IPS DF 6.9 (cell line): ENCODE measurements at places on chromosomes 4 and X.

DNA sequence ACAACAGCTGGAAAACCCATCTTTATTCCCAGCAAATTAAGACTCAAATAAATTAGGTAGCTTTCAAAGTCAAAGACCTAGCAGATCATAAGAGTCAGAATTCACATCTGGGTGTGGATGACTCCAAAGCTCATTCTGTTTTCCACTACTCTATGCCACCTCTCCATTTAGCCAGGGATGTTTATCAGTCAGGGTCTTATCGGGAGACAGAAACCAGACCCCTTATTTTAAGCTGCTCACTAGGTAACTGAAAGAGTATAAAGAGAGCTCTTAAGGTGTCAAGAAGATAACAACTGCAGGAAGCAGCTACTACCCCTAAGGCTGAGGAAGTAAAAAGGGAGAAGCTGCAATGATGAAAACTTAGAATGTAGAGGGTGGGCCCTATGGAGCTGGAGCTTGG, 333.7 kb upstream of the KLF3 start:
- DNase-seq = no peak

DNA sequence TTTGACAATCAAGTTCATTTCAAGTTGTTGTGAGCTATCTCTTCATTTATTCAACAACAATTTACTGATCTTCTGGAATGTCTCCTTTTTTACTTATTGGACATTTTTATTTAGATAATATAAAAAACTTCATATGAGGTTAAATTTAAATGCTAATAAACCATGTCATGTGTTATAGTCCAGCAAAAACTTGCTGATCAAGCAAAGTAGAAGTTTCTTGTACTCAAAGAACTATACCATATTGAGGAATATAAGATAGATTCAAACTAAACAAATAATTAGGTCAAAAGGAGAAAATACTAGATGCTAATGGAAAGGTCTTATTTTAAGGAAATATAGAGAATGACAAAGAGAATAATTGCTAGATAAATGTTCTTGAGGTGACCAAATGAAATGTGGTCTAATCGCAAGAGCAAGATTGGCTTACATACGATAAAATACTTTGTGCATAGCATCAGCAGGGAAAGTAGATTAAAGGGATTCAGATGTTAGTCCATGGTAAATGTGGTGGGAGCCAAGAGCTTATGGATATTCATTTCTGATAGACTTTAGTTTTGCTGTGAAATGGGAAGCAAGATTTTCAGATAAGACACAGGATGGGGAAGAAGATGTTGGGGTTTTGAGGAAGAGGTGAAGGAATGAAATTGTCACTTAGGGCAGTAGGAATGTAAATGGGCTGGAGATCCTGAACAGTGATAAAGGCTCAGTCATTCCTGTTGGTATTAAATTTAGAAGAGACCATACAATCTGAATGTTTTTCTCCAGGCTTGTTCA, 229.5 kb downstream of the MAPK10 start:
- DNase-seq = no peak

DNA sequence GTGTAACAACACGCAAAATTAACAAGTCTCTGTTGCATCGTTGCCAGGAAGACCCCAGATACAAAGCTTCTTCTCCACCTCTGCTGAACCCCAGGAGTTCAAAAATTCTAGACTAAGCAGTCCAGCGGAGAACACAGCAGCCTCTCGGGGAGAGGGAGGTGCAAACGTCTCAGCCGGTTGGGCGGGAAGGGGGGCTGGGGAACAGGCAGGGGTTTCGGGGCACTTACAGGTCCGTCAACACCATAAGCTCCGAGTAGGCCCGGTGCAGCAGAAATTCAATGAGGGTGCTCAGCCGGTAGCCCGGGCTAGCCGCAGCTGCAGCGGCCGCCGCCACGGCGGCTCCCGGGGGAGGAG, 394 bp downstream of the MED14 start:
- no peak for DNase-seq

DNA sequence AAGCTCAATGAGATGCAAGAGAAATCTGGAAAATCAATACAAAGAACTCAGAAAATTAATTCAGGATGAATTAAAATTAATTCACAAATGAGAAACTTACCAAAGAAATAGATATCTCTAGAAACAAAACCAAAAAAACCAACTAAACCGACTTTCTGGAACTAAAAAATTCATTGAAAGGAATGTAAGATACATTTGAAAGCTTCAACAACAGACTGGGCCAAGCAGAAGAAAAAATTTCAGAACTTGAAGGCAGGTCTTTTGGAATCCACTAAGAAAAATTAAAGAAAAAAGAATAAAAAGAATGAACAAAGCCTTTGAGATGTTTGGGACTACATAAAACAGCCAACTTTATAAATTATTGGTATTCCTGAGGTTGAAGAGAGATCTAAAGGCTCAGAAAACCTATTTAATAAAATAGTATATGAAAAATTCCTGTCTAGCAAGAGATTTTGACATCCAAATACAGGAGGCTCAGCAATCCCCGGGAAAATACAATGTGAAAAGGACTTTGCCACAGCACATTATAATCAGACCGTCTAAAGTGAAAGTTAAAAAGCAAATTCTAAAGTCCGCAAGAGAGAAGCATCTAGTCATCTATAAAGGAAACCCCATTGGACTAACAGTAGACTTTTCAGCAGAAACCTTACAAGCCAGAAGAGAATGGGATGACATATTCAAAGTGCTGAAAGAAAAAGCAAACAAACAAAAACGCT, 44.2 kb downstream of the NAT8L start:
- DNase-seq = no peak

- no peak for DNase-seq
These were observed 318.4 kb upstream of the GIMD1 start for GRCh38 chr4:106687026-106687425.

DNA sequence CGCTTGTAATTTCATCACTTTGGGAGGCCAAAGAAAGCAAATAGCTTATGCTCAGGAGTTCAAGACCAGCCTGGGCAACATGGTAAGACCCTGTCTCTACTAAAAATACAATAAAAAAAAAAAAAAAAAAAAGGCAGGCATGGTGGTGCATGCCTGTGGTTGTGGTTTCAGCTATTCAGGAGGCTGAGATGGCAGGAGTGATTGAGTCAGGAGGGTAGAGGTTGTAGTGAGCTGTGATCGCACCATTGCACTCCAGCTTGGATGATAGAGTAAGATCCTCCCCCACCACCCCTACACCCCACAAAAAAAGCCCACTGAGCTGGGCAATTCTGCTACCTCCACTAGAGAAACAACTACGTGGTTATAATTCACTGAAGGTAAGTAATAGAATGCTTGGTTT, 118.8 kb upstream of the PCDH18 start:
- DNase-seq = no peak

DNA sequence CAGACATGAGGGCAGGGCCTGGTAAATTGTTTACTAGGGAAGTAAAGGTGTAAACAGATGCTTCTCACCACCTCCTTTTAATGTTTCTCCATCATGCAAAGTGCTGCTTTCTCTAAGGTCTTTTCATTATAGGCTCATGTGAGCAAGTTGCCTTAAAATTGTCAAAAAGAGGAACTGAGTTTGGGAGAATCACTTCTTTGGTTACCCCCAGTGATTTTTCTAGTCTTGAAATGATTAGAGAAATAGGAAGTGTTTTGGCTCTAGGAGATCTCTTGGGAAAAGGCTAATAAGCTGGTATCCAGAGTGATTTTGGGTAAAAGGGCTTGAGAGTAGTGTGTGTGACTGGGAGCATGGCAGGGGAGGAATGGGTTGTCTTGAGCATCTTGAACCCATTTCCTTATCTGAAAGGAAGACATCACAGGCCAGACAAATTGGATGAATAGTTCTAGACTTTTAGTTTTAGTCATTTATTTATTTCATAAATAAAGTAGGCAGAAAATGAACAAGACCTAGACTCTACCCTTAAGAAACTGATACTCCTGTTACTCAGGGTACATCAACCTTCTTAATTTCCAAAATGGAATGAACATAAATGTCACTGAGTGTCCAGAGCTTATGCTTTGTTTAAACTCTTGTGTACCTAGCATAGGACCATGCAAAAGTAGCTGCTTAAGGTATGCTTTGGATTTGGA, 14.2 kb downstream of the GRPR start:
- DNase-seq = no peak

DNA sequence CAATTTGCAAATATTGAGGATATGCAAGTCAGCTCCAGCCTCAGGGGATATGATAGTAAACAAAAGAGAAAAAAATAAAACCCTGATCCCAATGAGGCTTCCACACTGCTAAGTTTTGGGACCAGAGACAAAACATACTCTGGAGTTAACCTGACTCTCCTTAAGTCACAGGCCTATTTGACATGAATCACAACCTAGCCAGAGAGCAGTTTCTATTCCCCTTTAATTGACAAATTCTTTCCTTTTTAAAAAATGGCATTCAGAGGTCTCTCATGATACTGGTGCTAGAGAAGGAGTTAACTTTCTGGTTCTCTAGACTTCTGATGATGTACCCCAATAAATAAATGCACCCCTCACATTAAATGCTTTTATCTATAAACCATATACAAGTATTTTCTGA, 8.8 kb downstream of the ACSL1 start:
- DNase-seq = no peak

DNA sequence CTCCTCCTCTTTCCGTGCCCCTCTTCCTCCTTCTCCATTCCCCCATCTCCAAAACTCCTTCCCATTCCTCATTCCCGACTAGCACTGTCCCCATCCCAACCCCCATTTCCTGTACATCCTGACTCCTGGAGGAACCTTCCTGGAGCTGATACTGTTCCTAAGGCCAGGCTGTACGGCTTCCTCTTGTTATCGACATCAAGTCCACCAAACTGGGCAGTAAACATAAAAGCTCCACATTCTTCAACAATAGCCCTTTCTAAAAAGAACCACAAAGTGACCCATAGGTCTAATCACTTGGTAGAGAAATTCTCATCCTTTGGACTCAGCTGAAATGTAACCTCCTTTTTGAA, 22.9 kb downstream of the AWAT2 start:
- no peak for DNase-seq
